Activated T-cell treated with anti-CD3 and anti-CD28 coated beads for 48 hours (primary cell): ENCODE measurements at places on chromosomes 2 and 18.

- peak; percentile 51 for DNase-seq
Measured at GRCh38 chr2:68789603-68790002, 55.0 kb downstream of the ARHGAP25 start.

GRCh38 chr2:35978218-35978617 lies 377.4 kb upstream of the CRIM1 start:
- no peak for DNase-seq

DNA sequence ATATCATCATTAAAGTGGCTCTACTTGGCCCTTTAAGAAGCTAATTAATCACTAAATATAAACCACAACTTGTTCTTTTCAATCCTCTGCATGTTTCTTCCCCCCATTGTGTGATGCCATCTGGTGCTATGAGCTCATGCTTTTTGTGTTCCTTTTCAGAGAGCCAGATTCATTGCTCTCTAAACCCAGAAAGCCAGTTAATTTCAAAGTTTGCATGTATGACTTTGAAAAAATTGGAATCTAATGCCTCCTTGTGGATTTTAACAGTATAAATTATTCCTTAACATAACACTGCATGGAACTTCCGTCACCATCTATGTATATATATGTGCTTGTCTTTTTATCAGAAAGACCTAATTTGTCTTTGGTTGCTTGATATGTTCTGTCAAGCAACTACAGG lies 31.1 kb downstream of the TMEM178A start:
- no peak for DNase-seq

DNA sequence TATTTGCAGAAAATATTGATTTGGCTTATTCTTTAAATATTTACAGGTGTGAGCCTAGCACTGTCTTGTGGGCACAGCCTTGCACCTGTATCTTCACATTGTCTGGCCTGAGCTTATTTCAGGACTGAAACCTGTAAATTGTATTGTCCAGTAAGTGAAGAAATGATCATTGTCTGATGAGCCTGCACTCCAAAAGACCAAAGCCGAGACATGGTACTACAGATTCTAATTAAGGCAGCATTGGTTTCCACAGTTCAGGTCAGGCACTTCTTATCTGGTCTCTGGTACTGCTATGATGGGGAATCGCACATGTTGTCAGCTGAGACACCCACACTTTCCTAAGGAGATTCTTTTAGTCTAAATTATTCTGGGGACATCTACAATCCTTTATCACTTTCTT lies 479.0 kb downstream of the TDRD15 start:
- no peak for DNase-seq

- DNase-seq = no peak
Measured at GRCh38 chr2:105537920-105538319, 139.1 kb upstream of the FHL2 start.

DNA sequence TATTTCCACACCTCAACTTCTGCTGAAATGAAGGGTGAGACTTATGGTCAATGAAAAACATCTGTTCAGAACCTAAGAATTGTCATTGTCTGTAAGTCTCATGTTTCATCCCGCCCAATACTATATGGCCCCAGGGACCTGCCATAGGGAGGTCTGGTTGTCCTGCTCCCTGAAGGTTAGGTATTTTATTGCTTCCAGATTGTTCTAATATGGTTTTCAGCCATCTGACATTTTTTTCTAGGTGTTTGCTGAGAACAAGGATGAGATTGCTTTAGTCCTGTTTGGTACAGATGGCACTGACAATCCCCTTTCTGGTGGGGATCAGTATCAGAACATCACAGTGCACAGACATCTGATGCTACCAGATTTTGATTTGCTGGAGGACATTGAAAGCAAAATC lies 7.3 kb downstream of the XRCC5 start:
- no peak for DNase-seq

GRCh38 chr2:69465513-69466456 lies 28.6 kb upstream of the NFU1 start:
- DNase-seq = no peak
